ENCODE measurements at places on chromosomes 2 and 18.

- DNase-seq: no peak
These were observed 22.7 kb upstream of the ATP9B start for GRCh38 chr18:79046522-79046921.

- no peak for DNase-seq
These were observed 40.8 kb downstream of the ZEB2 start for GRCh38 chr2:144479138-144479537.

DNA sequence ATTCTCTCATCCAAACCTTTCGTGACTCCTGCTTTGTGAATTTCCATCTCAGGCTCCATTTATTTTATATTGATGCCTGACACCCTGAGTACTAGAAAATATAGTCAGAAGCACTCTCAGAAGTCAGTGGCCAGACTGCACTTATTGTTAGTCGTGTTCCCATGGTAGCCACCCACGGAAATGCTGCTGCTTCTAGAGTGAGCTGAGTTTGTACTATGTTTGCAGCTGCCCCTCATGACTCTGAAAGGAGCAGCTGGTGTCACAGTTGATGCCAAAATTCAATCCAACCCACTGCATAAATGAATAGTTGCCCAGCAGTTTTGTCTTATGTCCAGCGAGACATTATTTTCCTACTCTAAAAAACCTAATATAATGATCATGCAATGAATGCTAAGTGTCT is 265.2 kb upstream of the SPHKAP start:
- no peak for DNase-seq

DNA sequence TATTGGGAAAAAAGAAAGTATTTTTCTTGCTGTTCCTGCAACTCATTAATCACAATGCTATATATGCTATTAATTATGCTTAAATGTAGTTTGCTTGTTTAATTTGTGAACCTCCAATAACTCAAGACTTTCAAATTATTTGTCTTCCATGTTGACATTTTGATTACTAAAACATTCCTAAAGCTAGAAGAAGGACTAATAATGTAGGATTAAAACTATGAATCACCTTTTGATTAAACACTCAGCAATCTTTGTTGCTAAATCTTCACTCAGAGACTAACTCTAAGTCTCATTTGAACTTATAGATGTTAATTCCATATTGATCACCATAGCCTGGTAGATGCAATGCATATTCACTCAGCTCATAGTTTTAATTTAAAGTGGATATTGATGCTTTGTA is 524.6 kb upstream of the ZEB2 start:
- DNase-seq: no peak

Data from NCI-H460 (cell line).